Subcutaneous adipose tissue (tissue), 4 donors: ENCODE measurements at places on chromosomes 1 and 21. TPM values are rescaled to one million over a fixed set of nuclear protein-coding genes. Genes with fewer than 3 reads are reported as not detected.

Gene VSIG8
- not detected for total RNA-seq

Gene CD84
- 67.0 TPM for total RNA-seq

Gene CASZ1
- total RNA-seq = 0.88 TPM

Gene MATN1
- total RNA-seq = not detected

Gene NPPB
- not detected for total RNA-seq

Gene HSPG2
- total RNA-seq = 90.5 TPM

Gene JAM2
- 4.4 TPM for total RNA-seq

Gene SLC30A2
- total RNA-seq = 0.22 TPM

Gene SLFNL1
- total RNA-seq = 0.17 TPM

Gene OPTC
- total RNA-seq = not detected

Gene CD5L
- not detected for total RNA-seq

Gene SEMA6C
- total RNA-seq = 6.5 TPM

Gene CORT
- total RNA-seq = not detected

Gene SMIM1
- not detected for total RNA-seq

Gene ZNF593OS
- total RNA-seq = not detected

Gene OR10Z1
- not detected for total RNA-seq

Gene GOLT1A
- not detected for total RNA-seq

Gene SLC35F3
- 0.44 TPM for total RNA-seq

Gene C1orf56
- total RNA-seq = 4.9 TPM

Gene B3GALT5
- under 0.01 TPM for total RNA-seq

Gene VANGL2
- 0.44 TPM for total RNA-seq

Gene PRKCZ
- 1.9 TPM for total RNA-seq

Gene MNDA
- total RNA-seq = 54.6 TPM

Gene RNU1-3
- total RNA-seq = under 0.01 TPM

Gene FAM163A
- total RNA-seq = not detected

Gene MOV10
- 17.6 TPM for total RNA-seq

Gene PDZK1
- not detected for total RNA-seq

Gene OPRD1
- not detected for total RNA-seq

Gene MFAP2
- 9.0 TPM for total RNA-seq

Gene VPS72
- total RNA-seq = 21.9 TPM

Gene RC3H1
- 29.1 TPM for total RNA-seq

Gene USH2A
- not detected for total RNA-seq

Gene GNAT2
- total RNA-seq = not detected

Gene SPRR4
- total RNA-seq = not detected

Gene ATP5PF
- 103 TPM for total RNA-seq

Gene RGSL1
- total RNA-seq = not detected

Gene LRRC38
- total RNA-seq = not detected

Gene LDLRAD1
- not detected for total RNA-seq

Gene SDHB
- total RNA-seq = 105 TPM

Gene CRYAA
- total RNA-seq = not detected

Gene FCRL2
- total RNA-seq = not detected

Gene POU3F1
- not detected for total RNA-seq

Gene OR2T2
- not detected for total RNA-seq

Gene LCE1A
- total RNA-seq = not detected

Gene GUCA2A
- not detected for total RNA-seq

Gene UBQLN4
- 16.1 TPM for total RNA-seq

Gene RABGGTB
- 58.4 TPM for total RNA-seq

Gene RNU1-1
- total RNA-seq = under 0.01 TPM

Gene MARK1
- total RNA-seq = 17.5 TPM

Gene C8A
- not detected for total RNA-seq

Gene OTUD7B
- 41.4 TPM for total RNA-seq

Gene INAVA
- not detected for total RNA-seq

Gene HUNK
- 0.16 TPM for total RNA-seq

Gene OR2AK2
- not detected for total RNA-seq

Gene KCNN3
- total RNA-seq = under 0.01 TPM

Gene CAPN9
- total RNA-seq = not detected
